ENCODE measurements at places on chromosomes 4 and X.

GRCh38 chr4:38943343-38943742 lies 75.7 kb downstream of the FAM114A1 start:
- no peak for DNase-seq

- no peak for DNase-seq
Observed at GRCh38 chr4:71768123-71768522, 15.8 kb downstream of the GC start.

- DNase-seq: no peak
Observed at GRCh38 chr4:137740141-137740540, 207.8 kb upstream of the PCDH18 start.

GRCh38 chrX:105263801-105264200 lies 43.3 kb upstream of the TEX13A start:
- no peak for DNase-seq

- no peak for DNase-seq
Observed at GRCh38 chr4:7984286-7984925, 44.7 kb upstream of the AFAP1 start.

- DNase-seq: no peak
Observed at GRCh38 chr4:158346576-158346975, 136.3 kb downstream of the TMEM144 start.

DNA sequence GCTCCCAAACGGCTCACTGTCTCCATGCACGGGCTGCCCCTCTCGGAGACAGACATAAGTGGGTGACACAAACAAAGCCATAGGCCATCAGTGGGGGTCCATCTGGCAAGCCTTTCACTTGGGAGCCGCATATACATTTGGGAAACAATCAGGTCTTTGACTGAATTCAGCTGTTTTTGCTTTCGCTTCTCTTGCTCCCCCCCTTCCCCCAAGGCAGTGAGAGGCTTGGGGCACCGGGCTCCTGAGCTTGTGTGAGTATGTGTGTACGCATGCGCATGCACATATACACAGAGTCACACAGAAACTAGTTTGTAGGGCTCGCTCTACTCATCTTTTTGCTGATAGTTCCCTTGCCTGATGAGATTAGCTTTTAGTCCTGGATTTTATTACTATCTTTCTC lies 284.4 kb downstream of the AFF2 start:
- no peak for DNase-seq

- no peak for DNase-seq
Observed at GRCh38 chr4:89754531-89754930, 82.4 kb downstream of the SNCA start.

- DNase-seq: no peak
Observed at GRCh38 chrX:9785944-9786797, at the start of gene SHROOM2. Gene SHROOM2, plus strand, starts transcription at chrX:9786429. Its CDS starts 117 bp downstream, at chrX:9786546.

GRCh38 chr4:128168701-128169100 lies 107.6 kb downstream of the LARP1B start:
- DNase-seq: no peak

DNA sequence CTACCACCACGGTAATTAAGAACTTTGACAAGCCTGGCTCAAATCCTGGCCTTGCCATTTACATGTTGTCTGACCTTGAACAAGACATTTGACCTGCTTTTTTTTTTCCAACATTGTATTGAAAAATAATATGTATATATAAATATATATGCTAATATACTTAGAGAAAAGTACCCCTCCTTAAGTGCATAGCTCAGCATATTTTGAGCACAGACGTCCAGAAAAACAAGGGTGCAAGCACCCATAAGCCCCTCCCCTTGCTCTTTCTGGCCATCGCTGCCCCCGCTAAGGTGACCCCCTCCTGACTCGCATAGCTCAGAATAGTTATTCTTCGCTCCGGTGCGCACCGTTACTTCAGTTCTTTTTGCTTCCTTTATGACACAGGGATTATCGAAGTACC lies 742.0 kb upstream of the FRG1 start:
- DNase-seq: no peak

- no peak for DNase-seq
Observed at GRCh38 chr4:120218981-120219380, 152.3 kb upstream of the MAD2L1 start.

DNA sequence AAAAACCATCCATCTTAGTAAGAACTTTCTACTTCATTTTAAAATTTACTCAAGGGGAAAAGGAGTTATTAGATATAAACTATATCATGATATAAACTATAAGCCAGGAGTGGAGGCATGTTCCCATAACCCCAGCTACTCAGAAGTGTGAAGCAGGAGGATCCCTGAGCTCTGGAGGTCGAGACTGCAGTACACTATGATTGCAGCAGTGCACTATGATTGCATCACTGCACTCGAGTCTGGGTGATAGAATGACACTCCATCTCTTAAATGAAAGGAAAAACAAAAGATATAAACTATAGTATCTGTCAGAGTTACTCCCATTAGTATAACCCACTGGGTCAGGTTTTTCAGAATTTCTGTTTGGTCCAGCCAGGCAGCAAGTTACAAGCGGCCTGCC lies 47.6 kb downstream of the RPS3A start:
- DNase-seq: no peak

GRCh38 chr4:48346594-48346993 lies 5.3 kb downstream of the SLAIN2 start:
- no peak for DNase-seq

DNA sequence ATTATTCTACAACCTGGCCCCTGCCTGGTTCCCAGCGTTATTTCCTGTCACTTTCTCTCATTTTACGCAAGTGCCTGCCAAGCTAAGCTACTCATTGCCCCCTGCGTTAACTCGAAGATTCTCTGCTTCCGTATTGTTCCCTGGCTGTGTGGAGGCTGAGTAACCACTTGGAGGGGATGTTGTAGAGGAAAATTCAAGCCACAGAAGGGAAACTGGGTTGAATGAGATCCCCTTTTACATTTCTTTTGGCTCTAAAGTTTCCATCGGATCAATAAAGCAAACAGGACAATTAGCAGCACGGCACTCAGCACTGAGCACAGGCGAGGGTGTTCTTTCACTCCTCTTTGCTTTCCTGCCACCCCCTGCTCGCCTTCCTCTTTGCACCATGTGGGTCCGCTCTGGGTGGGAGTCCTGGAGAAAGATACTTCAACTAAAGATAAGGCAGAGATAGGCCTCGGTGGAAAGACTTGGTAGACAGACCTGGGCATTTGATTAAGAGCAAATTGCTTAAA lies 4.2 kb upstream of the TMSB4X start:
- no peak for DNase-seq

DNA sequence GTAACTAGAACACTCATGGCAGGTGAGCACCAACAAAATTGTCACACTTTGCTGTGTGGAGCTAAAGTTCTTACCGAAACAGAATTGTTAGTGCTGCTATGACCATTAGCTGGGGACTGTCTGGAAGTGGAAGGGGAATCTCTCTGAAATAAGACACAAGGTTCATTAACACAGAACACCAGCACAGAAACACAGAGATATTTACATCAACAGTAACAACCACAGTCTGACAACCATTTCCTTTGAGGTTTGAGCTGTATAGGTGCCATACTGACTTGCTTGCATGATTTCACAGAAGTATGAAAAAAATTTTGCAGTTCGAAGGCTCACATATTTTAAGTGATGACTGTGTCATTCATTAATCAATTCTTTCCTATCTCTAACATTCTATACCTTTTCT lies 109.8 kb downstream of the NYX start:
- no peak for DNase-seq

DNA sequence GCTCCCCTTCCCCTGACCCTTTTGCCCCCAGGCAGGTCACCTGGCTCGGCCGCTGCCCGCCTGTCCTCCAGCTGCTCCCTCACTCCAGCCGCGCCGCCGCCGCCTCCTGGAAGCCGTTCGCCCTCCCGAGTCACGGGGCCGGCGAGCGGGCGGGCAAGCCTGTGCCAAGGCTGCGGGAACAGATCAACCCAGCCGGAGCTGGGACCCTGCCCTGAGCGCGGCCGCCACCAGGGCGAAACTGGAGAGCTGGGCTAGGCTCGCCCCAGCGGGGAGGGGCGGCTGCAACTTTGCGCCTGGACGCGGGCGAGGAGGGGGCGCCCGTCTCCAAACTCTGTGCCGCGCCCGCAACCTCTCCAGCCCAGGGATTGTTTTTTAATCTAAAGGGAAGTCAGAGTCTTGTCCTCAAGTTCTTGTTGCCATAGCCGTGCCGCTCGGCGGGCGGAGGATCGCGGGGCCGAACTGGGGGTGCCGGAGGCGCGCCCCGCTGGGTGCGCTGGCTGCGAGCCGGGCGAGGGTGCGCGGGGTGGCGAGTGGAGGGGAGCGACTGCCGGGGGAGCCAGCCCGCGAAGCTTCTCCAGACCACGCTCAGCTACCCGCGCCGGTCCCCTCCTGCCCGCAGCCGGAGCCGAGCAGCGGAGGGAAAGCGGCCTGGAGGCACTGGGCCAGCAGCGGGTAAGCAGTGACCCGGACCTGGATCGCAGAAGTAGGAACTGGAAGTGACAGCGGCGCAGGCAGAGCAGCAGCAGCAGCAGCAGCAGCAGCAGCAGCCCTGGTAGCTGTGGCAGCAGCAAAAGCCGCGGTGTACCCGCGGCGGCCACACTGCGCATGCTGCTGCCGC lies 13.4 kb downstream of the ARHGEF6 start:
- DNase-seq: no peak

DNA sequence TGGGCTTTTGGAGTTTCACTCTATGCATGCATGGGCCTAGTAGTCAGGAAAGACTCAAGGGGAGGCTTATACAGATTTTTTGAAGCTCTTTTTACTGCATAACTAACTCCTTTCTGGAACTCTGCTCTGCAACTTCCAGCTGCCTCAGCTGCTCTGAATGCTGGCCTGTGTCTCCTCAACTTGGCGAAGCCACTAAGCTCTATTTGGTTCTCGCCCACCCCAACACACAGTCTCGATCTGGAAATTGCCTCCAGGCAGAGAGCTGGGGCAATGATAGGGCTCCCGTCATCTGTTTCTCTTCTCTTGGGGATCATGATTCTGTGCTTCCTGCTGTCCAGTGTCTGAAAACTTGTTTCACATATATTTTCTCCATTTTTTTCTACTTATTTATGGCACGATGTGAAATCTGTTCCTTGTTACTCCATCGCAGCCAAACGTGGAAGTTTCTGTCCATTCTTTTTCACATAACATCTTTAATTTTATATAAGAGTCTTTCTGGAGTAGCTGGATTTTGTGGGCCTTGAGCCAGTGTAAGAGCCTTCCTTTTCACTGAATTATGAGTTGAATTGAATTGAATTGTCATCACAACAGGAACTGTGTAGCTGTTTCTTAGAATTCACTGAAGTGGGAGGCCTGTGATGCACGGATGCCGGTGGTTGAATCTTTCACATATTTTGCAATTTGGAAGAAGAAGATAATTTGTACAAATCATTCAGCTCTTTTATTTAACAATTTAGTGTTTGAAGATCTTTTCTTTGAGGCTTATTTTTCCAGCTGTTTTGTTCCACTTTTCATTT lies 9.0 kb downstream of the ZNF275 start:
- DNase-seq: no peak

Measured in keratinocyte (primary cell).